ENCODE measurements at places on chromosomes 7 and 10.

DNA sequence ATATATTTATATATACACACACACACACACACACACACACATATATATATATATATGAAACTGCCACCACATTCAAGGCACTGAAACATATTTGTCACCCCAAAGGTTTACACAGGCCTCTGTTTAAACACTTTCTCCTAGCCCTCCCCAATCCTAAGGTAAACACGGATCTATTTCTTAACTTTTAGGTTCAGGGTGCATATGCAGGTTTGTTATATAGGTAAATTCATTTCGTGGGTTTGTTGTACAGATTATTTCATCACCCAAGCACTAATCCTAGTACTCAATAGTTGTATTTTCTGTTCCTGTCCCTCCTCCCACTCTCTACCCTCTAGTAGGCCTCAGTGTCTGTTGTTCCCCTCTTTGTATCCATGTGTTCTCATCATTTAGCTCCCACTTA lies 305.0 kb downstream of the GPR37 start:
- no peak for DNase-seq

- DNase-seq = peak; percentile 21
These were observed 28.7 kb downstream of the FRMD4A start for GRCh38 chr10:14302035-14302434.

DNA sequence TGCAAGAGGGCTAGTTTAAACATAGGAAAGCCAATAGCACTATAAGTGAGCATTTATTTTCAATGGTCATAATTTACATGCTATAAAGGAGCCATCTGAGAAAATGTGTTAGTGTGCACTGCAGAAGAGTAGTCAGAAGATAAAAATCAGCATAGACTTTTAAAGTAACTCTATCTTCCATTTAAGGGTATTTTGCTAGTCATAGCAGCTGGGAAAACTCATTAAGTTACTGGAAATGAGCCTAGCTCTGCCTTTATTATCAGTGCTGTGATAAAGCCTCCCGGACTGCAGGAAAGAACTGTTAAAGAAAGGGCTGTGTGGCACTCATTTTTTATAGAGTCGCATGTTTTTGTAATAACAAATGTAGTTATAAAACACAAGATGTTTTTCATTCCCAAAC lies 825.8 kb upstream of the POM121L12 start:
- no peak for DNase-seq

- no peak for DNase-seq
These were observed 47.6 kb downstream of the BPGM start for GRCh38 chr7:134694299-134694698.

- peak; percentile 85 for DNase-seq
These were observed at the start of gene SUMF2 for GRCh38 chr7:56063882-56064625. TSS of gene SUMF2 (plus strand) at chr7:56064286. CDS start at chr7:56064312, 26 bp downstream.

- DNase-seq = no peak
These were observed 70.2 kb upstream of the ANK3 start for GRCh38 chr10:60459701-60460457.

DNA sequence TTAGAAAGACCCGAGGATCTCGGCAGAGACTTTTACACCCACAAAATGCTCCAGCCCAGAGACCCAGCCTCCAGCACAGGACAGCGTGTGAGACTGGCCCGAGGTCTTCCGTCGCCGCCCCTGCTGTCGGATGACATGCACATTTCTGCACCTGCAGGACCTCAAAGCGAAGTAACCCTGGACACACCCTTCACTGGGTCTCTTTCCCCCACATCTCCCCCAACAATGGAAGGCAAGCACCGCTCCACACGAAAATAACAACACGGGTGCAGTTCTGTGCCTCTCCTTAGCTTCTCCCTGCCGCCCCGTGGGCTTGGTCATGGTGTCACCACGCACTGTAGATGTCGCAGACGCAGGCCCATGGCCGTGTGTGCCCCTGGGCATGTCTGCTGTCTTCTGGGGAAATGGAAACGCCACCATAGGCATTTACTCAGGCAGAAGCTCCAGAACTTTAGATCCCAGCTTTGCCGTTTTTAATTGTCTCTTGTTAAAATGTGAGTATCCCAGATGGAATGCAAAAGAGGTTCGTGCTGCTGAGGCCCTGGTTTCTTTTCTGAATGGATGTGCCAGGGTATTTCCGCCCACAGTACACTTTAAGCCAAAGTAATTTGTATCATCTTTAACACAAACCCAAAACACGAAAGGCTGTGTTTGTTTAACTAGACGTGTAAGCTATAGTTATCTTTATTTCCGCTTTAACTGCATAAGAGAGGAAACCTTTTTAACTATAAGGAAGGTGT lies 237.9 kb downstream of the MGMT start:
- DNase-seq = peak; percentile 7

DNA sequence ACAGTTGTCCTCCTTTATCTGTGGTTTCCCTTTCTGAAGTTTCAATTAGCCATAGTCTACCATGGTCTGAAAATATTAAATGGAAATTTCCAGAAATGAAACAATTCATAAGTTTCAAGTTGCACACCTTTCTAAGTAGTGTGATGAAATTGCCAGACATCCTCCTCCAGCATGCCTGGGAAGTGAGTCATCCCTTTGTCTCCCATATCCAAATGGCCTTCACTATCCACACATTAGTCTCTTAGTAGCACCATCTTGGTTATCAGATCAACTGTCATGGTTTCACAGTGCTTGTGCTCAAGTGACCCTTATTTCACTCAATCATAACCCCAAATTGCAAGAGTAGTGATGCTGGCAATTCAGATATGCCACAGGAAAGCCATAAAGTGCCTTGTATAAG lies 83.4 kb upstream of the PPP1R9A start:
- peak; percentile 78 for DNase-seq

DNA sequence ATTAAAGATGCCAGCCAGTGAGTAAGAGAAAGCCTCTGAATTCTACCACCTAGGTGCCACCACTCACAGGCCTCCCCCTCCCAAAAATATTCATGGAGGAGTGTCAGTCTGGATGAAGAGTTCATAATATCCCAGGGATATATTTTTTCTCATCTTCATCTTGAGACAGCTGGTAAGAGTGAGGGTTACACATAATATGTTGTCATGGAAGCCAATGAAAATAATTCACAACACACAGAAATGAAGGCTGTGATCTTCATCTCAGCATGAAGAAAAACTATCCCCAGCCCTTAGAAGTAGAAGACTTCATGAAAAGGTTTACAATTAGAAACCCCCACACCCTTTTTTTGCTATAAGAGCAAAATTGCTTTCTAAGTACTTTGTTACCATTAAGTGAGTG lies 175.6 kb downstream of the DNAH11 start:
- no peak for DNase-seq

- DNase-seq = no peak
These were observed 502.9 kb upstream of the ZMIZ1 start for GRCh38 chr10:78565841-78566240.

DNA sequence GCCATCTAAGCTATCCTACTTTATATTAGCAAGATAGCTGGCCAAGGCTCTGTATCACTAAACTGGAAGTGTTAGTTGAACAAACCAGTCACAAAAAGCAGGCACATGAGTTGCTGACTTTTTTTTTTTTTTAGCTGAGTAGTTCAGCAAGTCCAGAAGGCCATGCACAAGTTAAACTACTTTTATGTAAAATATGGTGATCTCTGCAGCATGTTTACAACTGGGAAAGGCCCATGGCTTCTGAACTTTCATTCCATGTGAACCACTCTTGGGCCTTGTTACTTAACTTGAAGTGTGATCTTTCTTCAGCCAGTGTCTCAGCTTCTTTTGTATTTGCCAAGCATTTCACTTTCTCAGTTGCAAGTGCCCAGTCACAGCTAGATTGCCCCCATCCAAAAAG lies 78.5 kb downstream of the CALD1 start:
- DNase-seq = no peak

GRCh38 chr7:106681815-106682495 lies 21.0 kb upstream of the CCDC71L start:
- peak; percentile 87 for DNase-seq

- peak; percentile 94 for DNase-seq
These were observed 44.9 kb downstream of the PPP1R3C start for GRCh38 chr10:91587710-91588638.

GRCh38 chr7:133303931-133304330 lies 51.1 kb downstream of the EXOC4 start:
- DNase-seq = peak; percentile 4

- DNase-seq = no peak
These were observed 82.7 kb upstream of the KMT2E start for GRCh38 chr7:104931181-104931781.

DNA sequence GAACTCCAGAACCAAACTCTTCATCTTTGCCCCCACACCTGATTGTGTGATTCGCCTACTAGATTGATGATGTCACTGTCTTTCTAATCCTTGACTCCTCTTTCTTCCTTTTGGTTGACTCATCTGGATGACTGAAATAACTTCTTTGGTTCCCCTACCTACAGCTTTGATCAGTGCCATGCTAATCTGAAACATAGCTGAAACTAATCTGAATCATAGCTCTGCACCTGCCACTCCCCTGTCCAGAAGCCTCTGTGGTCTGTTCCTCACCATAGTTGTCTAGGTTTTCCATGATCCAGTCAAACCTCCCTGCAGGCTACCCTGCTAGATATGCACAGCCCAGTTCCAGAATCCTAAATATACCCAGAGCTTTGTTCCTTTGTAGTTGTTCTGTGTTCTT lies 51.9 kb downstream of the ZNF365 start:
- peak; percentile 63 for DNase-seq

DNA sequence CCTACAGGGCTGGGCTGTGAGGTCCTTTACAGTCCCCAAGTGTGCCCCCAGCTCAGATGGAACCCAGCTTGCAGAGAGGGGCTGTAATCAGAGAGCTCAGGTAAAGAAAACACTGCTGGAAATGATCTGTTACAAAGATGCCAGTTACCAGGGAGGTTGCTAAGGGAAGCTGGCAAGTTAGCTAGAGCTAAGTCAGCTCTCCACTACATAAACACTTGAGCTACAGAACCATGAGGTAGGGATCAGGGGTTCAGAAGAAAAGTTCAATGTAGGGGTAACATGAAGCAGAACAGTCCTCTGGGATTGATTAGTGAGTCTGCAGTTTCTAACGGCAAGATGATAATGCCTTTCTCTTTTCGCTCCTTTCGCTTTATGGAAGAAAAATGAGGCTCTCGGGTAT lies 53.1 kb upstream of the TM9SF3 start:
- DNase-seq = no peak

DNA sequence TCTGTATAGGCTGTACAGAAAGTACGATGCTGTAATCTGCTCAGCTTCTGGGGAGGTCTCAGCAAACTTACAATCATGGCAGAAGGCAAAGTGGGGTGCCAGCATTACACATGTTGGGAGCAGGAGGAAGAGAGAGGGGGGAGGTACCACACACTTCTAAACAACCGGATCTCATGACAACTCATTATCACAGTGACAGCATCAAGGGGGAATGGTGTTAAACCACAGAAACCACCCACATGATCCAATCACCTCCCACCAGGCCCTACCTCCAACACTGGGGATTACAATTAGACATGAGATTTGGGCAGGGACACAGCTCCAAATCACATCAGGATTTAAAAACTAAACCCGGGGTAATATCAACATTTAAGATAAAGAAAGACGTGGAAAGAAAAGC lies 468.8 kb upstream of the AUTS2 start:
- DNase-seq = peak; percentile 65

Measured in fibroblast of skin of right biceps (primary cell).